ENCODE measurements at places on chromosomes 6 and 20. TPM values are rescaled to one million over a fixed set of nuclear protein-coding genes. Genes with fewer than 3 reads are reported as not detected.

EPHA7 gene
- polyA plus RNA-seq = 3.5 TPM

GPX5 gene
- polyA plus RNA-seq = not detected

SIRPG gene
- not detected for polyA plus RNA-seq

CTAGE9 gene
- not detected for polyA plus RNA-seq

LST1 gene
- 8.3 TPM for polyA plus RNA-seq

GPX6 gene
- not detected for polyA plus RNA-seq

PCK1 gene
- polyA plus RNA-seq = 3.2 TPM

MYCT1 gene
- 19.5 TPM for polyA plus RNA-seq

Measured in hindlimb muscle (tissue), 1 donor.